ENCODE measurements at places on chromosomes 6 and 20.

DNA sequence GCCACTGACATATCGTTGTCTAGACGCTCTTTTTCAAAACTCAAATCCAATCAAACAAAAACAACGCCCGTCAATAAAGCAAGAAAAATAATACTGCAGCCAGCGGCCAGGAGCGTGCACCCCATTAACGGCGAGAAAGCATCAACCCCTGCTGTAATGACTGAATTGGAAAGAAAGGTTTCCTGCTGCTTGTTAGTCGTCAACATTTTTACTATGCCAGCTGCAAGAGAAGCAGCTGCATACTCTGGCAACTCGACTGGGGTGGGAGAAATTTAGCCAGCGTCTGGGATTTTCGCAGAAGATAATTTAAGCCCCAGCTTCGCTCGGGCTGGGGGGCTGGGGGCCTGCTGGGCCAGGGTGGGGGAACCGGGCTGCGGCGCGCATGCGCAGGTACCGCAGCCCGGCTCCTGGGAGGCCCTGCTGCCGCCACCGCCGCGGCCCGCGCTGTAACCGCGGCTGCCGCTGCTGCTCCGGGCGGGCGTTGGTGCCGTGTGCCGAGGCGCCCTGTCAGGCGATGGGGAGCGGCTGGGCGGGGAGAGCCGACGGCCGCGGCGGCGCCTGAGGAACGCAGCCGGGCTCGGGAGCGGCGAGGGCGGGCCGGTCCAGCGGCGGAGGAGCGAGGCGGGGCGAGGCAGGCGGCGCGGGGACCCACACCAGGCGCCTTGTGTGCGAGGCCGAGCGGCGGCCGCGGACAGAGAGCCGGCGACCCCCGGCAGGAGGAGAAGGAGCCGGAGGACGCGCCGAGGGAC is 732 bp upstream of the STXBP5 start:
- DNase-seq, result peak; percentile 79

- DNase-seq, result no peak
Measured at GRCh38 chr6:5246141-5247097, 14.3 kb downstream of the LYRM4 start.

DNA sequence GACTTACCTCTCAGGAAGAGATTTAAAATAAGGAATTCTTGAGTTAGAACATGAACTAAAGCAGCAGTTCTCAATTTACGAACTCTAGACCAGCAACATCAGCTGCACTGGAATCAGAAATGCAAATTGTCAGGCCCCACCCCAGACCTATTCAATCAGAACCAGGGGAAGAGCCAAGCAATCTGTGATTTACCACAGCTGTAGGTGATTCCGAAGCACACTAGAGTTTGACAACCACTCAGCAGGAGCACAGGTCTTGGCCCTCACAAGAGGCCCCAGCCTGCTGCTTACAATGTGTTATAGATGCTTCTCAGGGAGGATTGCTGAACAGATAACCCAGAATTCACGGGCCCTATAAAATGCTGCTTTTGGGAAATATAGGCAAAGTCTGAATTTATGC is 279.2 kb downstream of the PTPRK start:
- DNase-seq, result peak; percentile 11

GRCh38 chr6:133591275-133591674 is 297.6 kb upstream of the TCF21 start:
- DNase-seq, result no peak

- DNase-seq, result no peak
Measured at GRCh38 chr6:157560691-157561413, 179.9 kb downstream of the ZDHHC14 start.

DNA sequence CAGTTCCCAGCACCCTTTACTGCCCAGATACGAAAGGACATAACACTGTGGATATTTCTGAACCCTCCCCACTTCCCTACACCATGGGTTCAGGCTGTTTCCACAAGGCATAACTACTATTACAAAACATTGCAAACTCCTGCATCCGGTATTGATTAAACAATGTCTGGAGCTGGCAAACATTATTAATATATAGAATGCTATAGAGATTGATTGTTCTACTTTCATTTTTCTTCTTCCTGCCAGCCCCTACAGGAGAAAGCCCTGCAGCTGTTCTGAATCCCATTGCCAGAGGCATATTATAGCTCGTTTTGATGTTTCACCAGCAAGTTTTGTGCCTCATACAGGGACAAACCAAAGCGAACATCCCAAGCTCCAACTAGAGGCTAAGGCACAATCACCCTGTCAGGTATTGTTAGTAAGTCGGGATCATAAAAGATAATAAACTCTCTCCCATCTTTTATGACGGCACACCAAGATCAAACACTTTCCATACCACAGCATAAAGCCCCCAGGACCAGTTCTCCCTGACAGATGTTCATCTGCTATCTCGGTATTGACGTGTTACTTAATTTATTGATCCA is 331.1 kb upstream of the NT5E start:
- DNase-seq, result no peak

- DNase-seq, result no peak
Measured at GRCh38 chr6:82882363-82883023, 183.1 kb downstream of the UBE3D start.

GRCh38 chr6:114989279-114989964 is 646.6 kb upstream of the HS3ST5 start:
- no peak for DNase-seq

DNA sequence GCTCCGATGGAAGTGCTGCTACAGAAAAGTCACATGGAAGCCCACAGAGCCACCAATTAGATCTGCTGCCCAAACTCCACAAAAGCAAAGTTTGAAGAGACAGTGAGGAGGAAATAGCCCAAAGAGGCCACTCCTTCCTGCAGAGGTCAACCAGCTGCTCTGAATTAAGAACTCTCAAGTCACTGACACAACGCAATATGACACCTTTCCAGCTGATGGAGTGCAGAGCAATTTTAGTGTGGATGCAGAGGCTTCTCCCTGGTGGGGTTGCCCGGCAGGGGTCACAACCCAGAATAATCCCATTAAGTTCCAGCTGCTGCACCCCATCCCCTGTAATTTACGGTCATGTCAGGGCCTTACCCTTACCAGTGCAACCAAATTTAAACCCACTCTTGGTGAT is 361.9 kb upstream of the JARID2 start:
- no peak for DNase-seq

DNA sequence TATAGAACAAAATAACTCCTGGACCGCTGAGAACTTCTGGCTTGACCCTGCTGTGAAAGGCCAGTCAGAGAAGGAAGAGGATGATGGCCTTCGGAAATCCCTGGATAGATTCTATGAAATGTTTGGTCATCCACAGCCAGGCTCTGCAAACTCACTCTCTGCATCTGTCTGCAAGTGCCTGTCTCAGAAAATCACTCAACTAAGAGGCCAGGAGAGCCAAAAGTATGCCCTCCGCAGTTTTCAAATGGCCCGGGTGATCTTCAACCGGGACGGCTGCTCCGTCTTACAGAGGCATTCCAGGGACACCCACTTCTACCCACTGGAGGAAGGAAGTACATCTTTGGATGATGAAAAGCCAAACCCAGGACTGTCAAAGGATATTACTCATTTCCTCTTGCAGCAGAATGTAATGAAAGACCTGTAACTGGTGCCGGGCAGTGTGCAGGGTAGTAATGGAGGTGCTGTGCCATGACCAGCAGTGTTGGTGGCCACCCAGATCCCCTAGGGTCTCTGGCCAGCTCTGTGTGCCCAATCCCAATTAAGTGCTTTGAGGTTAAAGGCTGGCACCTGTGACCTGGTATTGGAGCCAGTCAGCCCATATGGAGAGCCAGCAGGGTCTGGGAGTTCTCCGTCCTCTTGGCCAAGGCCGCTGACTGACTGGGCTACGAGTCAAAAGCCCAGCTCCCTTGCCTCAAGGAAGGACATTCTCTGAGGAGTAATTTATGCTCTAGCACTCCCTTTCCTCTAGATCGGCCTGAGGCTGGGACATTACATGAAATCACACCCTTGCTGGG is 87.1 kb downstream of the TRMT6 start:
- DNase-seq, result no peak

DNA sequence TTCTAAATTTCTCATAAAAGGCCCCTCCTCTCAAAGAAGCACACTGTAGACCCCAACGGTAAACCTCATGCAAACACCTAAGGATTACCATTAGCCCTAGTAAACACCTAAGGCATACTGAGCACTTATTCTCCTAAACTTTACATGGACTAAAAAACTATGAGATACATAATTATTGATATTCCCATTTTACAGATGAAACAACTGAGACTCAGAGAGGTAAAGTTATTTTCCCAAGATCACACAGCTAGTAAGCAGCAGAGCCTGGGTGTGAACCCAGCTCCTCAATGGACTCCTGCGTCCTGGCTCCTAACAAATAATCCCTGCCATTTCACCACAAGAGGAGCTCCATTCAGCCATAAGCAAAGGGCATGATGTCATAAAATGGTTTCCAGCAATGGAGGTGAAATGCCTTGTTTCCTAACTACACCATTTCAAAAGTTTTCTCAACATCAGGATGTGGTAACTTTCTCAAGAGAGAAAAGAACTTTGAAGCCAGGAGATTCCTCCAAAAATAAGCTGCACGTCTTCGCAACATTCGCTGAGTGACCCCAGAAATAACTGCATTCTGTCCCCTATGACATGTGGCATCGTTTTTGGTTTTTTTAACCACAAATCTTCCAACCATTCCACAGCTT is 4.1 kb downstream of the ATP9A start:
- DNase-seq, result no peak

GRCh38 chr6:11615214-11615602 is 77.7 kb downstream of the TMEM170B start:
- no peak for DNase-seq

- DNase-seq, result no peak
Measured at GRCh38 chr20:4929686-4930397, 71.5 kb downstream of the SLC23A2 start.

DNA sequence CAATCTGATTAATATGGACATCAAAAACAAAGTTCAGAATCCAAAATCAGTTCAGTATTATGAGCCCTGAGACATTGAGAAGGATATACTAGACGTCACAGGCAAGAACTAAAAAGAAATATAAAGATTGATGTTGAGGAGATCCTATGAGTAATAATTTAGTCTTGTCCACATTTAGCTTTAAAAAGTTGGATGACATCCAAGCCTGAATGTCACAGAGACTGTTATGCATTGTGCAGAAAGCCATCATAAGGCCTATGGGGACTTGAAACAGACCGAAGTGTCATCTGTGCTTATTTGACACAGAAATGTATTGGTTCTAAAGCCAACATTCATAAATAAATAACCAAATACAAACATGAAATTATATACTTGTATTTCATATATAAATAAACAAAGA is 581.8 kb upstream of the MMS22L start:
- DNase-seq, result no peak

GRCh38 chr6:168728056-168728455 is 287.1 kb downstream of the SMOC2 start:
- DNase-seq, result no peak

DNA sequence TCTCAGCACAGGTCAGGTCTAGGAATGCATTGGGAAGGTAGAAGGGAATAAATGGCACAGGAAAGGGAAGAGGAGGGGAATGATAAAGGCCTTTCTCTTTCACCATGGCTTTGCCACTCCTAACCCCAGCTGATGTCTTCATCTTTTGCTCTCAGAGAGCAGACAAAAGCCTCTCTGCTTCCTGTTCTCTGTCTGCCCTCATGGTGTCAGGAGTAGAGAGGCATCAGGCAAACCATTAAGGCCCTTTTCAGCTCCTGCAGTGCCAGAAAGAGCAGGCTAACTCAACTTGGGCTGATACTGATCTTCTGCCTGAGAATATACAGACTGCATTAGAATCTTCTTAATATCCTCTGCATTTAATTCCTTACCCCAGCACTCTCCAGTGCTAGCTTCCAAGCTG is 48.0 kb upstream of the STXBP5 start:
- DNase-seq, result no peak

- DNase-seq, result no peak
Measured at GRCh38 chr6:1602049-1602713, 7.5 kb upstream of the FOXC1 start.

DNA sequence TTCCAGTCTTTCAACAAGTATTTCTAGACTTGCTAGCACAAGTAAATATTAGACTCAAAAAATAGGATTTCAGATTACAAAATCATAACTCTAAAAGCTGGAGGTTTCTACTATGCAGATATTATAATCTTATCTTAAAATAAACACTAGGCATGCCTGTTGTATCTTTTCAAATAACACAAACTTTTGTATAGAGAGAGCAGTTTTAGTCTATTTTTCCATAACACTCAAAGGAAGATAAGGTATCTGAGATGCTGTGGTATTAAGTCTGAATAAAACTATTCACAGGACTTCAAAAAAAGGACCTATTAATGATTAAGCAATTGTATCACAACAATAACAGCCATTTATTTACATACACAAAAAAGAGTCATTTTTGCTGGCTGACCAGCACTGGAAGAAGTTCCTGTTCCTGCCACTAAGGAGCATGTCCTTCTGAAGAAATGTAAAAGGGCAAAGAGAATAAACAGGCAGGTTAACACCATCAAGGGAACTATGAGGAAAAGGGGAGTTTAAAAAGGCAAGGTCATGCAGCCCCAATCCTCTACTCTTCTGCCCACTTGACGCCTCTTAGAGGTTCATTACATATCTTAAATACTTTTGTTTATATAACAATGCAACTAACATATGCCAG is 39.4 kb downstream of the REPS1 start:
- no peak for DNase-seq

GRCh38 chr6:167044696-167045095 is 45.5 kb downstream of the CEP43 start:
- no peak for DNase-seq

- no peak for DNase-seq
Measured at GRCh38 chr20:50753152-50753551, 21.8 kb downstream of the PARD6B start.

- DNase-seq, result no peak
Measured at GRCh38 chr20:64038224-64038564, 2.2 kb downstream of the C20orf204 start.

DNA sequence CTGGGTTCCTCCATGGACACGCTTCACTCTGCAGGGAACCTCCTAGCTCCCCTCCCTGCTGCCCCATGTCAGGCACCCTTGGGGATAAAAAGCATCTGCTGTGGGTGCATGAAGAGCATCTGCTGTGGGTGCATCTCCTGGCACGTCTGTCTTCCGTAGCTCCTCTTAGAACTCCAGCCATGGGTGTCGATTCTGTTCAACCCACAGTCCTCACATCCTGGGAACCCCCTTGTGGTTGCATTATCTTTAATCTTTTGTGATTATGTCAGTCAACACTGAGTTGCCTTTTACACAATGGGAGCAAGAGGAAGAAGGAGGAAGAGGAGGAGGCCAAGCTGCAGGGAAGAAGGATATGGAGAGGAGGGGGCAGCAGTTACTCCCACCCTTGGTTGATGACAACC is 24.1 kb upstream of the CCR6 start:
- DNase-seq, result peak; percentile 42

GRCh38 chr6:21357262-21357661 is 236.3 kb upstream of the SOX4 start:
- DNase-seq, result no peak

- no peak for DNase-seq
Measured at GRCh38 chr20:38002422-38002821, 30.8 kb downstream of the TTI1 start.

GRCh38 chr20:32589256-32589655 is 4.1 kb upstream of the NOL4L start:
- no peak for DNase-seq

GRCh38 chr20:50308513-50309279 is 118.1 kb downstream of the CEBPB start:
- DNase-seq, result no peak
